Mesangial cell (primary cell): ENCODE measurements at places on chromosomes 6 and 20. TPM values are rescaled to one million over a fixed set of nuclear protein-coding genes. Genes with fewer than 3 reads are reported as not detected.

The CD93 gene
- total RNA-seq: not detected in 2 replicates

The ARFGEF3 gene
- total RNA-seq: 2.6 and 3.9 TPM in 2 replicates

The OR2H2 gene
- not detected in 2 replicates for total RNA-seq

The CST7 gene
- not detected in 2 replicates for total RNA-seq

The OTOR gene
- not detected in 2 replicates for total RNA-seq

The CYP24A1 gene
- not detected in 2 replicates for total RNA-seq

The ZNF341 gene
- 2.0 and 2.2 TPM in 2 replicates for total RNA-seq

The TRIM39 gene
- total RNA-seq: 6.0 and 12.3 TPM in 2 replicates

The SLC13A3 gene
- total RNA-seq: 2.4 and 4.1 TPM in 2 replicates

The MYO6 gene
- 11.4 and 20.0 TPM in 2 replicates for total RNA-seq

The MC3R gene
- total RNA-seq: not detected in 2 replicates

The THBS2 gene
- 35.0 and 111 TPM in 2 replicates for total RNA-seq

The DNAJC5 gene
- 39.3 and 46.8 TPM in 2 replicates for total RNA-seq

The MEP1A gene
- not detected in 2 replicates for total RNA-seq

The MATN4 gene
- not detected in 2 replicates for total RNA-seq

The PRPF6 gene
- total RNA-seq: 46.4 and 48.6 TPM in 2 replicates

The VIP gene
- not detected in 2 replicates for total RNA-seq

The CALHM4 gene
- not detected in 2 replicates for total RNA-seq

The ZC3H12D gene
- total RNA-seq: 0.13 TPM in 1 of 2 replicates, not detected in the other

The JPH2 gene
- total RNA-seq: 0.33 and 1.9 TPM in 2 replicates

The LINC00237 gene
- not detected in 2 replicates for total RNA-seq

The PPP1R10 gene
- 22.0 and 36.1 TPM in 2 replicates for total RNA-seq

The GPR63 gene
- total RNA-seq: 1.5 and 2.0 TPM in 2 replicates

The MYLK4 gene
- total RNA-seq: 0.16 and 0.51 TPM in 2 replicates

The PNLDC1 gene
- 0.13 TPM in 1 of 2 replicates, not detected in the other for total RNA-seq

The OPRM1 gene
- total RNA-seq: not detected in 2 replicates
